ENCODE measurements at places on chromosomes 7 and 10.

DNA sequence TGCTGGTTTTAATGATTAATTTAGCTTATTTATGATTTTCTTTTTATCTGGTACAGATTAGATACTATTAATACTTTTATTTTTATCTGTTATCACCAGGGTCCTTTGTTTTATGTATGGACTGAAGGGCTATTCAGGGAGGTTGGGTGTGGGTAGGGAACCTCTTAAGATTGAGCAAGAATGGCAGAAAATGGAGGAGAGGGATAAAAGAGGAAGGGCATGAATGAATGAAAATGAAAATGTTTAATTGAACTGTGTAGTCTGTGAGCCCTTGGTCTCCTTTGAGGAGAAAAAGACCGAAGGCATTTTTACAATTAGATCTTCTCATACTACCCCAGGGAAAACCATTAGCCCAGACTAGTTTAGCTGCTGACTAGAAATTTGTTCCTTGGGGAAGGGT, 93.1 kb downstream of the CDK14 start:
- no peak for DNase-seq

DNA sequence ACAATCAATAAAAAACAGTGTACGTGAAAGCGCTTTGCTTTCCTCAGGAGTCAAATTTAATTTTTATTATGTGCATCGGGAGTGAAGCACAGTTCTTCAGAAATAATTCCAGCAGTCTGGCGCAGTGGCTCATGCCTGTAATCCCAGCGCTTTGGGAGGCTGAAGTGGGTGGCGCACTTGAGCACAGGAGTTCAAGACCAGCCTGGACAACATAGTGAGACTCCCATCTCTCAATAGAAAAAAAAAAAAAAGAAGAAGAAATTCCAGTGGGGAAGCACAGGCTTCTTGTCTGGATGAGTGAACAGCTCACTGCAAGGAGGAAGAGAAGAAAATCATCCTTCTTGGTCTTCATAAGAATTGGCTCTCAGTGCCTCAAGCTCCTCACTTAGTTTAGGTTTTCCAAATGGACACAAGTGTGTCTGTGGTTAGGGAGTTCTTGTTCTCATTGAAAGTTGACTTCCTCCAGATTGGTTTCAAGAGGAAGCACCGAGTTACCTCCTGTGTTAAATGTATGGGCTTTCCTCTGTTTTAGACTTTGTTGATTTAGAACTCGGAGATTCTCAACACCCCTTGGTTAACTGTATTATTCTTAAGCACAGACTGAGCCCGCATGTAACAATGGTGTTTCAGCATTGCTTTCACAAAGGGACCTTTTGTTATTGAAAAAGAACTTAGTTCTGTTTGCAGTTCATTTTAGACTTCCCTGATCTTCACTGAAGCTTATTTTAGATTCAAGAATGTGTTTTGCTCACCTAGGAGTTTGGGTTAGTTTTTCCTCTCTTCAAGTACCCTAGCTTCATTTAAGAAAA, 28.0 kb downstream of the LMTK2 start:
- DNase-seq, result no peak

DNA sequence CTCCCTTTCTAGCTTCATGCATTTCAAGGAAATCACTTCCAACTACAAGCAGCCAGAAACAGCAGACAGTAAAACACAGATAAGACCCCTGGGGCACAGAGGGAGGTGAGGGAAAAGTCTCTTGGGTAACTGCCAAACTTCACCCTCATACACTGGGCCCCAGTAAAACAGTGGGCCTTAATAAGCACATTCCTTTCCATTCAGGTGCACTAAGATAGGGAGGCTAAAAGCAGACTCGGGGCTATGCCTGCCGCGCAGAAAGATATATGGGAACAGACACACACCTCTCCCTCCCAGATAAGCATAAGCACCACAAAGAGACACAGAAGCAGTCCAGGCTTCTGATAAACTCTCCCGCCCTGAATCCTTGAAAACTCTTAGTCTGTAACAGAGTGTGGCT, 117.0 kb downstream of the TYW1B start:
- DNase-seq, result no peak

DNA sequence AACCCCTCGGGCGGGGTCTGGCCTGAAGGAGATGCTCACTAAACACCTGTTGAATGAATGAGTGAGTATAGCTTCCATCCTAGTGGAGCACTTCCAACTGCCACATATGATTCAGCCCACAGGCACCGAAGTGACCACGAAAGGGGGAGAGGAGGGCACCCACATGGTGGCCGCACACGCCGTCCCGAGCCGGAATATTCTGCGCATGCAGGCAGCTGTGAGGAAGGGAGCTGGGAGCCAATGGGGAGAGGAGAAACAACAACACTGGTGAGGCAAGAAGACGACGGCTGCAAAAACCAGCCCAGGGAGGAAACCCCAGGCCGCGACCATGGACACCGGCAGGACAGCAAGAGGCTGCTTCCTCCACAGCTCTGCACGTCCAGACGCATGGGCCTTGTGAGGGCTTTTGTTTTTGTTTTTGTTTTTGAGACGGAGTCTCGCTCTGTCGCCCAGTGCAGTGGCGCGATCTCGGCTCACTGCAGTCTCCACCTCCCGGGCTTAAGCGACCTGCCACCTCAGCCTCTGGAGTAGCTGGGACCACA, 67.1 kb upstream of the DNAAF5 start:
- no peak for DNase-seq

DNA sequence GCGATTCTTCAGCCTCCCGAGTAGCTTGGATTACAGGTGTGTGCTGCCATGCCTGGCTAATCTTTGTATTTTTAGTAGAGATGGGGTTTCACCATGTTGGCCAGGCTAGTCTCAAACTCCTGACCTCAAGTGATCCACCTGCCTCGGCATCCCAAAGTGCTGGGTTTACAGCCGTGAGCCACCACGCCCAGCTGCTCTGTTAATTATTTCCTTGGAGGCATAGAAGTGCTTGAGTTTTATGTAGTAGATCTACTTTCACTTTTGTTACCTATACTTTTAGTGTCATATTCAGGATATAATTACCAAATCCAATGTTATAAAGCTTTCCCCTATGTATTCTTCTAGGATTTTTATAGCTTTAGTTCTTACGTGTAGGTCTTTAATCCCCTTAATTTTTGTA, 1093.0 kb downstream of the GATA3 start:
- DNase-seq, result no peak

- DNase-seq, result no peak
These were observed 31.2 kb downstream of the TRRAP start for GRCh38 chr7:98909487-98909886.

- DNase-seq, result no peak
These were observed 99.7 kb upstream of the TARP start for GRCh38 chr7:38373155-38373554.

DNA sequence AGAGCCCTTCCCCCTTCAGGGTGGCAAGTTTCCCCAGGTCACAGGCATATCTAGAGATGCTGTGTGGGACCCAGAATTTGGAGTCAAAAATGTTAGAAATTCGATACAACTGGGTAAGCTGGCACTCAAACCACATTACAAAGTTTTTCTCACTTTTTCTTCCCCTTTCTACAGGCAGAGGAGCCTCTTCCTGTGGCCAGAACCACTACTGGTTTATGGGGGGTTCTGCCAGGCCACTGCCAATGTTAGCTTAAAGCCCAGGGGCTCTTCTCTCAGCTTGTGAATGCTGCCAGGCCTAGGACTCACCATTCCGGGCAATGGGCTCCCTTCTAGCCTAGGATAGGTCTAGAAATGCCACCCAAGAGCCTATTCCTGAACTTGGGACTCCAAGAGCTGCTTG, 617.9 kb upstream of the PHF14 start:
- no peak for DNase-seq

DNA sequence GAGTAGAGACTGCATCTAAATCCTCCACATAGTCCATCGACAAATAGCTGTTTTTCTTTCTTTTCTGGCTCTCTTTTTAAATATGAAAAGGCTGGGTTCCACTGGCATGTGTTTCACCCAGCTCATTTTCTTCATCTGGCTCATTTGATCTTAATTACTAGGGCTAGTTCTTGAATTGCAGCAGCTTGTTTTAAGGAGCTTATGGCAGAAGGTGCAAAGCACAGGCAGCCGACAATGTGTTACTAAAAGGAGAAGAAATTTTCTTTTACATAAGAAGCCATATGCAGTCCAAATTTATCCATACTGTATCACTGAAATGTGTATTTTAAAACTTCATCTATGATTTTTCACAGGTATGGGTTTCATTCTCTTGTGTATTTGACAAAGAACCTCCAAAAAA, 205.6 kb upstream of the PTER start:
- no peak for DNase-seq

DNA sequence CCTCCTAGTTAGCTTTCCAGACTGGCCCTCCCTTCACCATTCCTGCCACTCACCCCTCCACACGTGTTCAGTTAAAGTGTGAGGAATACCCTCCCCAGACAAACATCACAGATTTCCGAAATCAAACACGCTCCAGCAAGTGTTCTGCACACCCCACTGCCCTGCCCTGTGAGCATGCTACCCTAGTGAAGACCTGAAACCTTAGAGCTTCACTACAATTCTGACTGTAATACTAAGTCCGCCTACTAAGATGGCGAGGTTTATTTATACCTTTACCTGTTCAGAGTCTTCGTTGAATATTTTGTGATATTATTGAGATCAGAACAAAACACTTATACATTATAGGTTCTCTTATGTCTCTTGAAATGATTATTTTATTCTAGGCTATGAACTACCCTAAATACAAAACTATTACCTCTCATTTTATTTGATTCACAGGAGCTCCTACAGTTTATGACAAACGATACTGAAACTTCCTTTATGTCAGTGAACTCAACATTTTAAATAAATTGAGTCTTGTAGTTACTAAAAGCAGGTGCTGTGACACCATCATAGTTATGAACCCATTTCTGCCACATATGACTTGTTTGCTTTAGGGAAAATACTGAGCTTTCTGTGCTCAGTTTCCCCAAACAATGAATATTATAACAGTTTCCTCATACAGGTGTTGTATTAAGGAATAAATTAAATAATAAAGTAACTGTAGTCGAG, 8.6 kb downstream of the SCIN start:
- no peak for DNase-seq

DNA sequence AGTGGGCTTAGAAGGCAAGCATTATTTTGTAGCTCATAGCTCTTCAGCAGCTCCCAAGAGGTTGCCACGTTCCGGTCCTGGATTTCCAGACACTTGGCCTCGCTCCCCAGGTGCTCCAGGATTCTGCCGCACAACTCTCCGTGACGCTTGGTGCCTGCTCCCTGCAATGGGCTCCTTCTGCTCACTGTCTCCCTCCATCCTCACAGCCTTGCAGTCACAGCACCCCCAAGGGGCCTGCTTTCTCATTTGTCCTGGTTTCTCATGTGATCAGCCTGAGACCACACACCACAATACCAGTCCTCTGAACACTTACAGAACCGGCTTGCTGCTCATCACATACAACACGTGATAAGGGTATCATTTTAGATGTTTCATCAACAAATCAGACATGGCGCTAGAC, 9.8 kb downstream of the IGFBP3 start:
- DNase-seq, result no peak

DNA sequence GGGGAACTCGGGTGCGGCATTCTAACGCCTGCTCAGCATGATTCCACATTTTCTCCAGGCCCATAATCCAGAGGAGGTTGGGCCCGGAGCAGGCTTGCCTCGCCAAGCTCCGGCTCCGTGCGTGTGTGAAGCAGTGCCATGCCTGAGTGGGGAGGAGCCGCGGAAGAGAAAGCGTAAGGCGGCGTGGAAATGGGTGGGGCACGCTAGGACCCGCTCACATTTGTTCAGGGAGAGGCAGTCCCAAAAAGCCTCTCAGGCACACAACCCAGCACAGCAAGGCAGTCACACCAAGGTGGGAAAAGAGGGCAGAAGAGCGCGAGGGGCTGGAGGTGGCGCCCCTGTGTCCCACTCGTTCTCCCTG, 695 bp upstream of the VDAC2 start:
- DNase-seq, result peak; percentile 81

DNA sequence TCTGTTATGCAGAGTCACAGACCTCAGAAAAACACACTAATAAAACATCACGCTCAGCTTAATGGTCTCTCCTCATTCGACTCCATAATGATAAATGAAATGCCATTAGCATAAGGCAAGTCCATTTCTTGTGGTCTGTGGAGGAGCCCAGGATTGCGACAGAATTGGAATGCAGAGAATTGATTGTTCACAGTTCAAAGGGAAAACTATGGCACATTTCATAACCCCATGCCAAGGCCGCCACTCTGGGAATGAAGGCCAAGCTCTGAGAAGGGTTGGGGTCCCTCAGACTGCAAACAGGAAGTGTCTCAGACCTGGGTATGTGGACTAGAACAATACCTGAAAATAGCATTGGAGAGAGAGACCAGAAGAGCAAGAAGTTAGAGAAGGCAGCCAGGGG, 398.9 kb downstream of the ADRA2A start:
- no peak for DNase-seq

DNA sequence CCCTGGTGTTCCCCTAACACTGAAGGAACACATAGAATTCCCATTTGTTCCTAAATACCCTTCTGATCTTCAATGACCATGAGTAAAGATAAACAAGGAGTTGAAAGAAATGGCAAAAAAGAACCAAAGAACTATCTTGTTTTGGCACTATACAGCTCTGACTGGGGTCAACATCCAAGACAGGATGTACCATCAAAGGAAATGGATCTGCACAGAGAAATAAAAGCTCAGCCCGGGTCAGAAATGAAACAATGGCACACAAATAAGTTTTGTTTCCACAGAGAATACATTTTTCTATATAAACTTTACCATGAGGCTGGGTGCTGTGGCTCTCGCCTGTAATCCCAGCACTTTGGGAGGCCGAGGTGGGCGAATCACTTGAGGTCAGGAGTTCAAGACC, 18.0 kb upstream of the USP54 start:
- no peak for DNase-seq

- DNase-seq, result no peak
These were observed 123.2 kb downstream of the TACC2 start for GRCh38 chr10:122112021-122112616.

- DNase-seq, result no peak
These were observed 170.0 kb downstream of the PRKG1 start for GRCh38 chr10:51244309-51244708.

DNA sequence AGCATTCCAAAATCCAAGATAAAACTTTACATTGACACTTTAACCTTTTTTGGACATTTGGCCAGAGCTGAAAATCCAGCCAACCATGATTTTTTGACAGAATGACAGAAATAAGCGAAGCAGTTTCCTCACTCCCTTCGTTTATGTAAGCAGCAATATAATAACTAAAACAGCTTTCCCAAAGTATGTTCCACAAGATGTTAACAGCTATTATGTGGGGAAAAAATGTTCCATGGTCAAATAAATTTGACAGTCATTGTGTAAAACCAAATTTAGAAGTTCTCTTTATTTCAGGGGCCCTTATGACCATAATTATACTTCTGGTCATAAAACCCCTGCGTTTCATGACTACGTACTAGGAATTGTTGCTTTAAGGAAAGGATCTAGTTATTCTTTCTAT, 416.5 kb downstream of the MAGI2 start:
- no peak for DNase-seq

- DNase-seq, result no peak
These were observed 104.6 kb downstream of the C10orf105 start for GRCh38 chr10:71614946-71615345.

- no peak for DNase-seq
These were observed 280.0 kb downstream of the ELFN1 start for GRCh38 chr7:1950066-1950451.

DNA sequence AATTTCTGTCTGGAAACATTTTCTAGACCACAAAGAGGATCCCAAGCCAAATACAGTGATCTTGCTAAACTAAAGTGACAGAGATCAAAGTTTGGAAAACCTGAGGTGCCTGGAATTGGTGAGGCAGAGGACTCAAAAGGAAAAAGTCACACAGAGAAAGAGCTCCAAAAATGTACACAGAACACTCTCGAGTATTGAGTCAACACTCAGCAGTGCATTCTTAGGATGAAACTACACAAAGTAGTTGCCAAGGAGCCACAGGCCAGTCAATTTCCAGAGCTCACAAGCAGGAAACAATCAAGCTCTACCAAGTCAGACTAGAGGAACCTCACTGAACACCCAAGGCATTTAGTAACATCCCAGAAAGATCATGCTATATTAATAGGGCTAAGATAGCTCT, 61.3 kb downstream of the MICU1 start:
- DNase-seq, result no peak
